Thyroid gland (tissue), 4 donors: ENCODE measurements at places on chromosomes 3 and 15. TPM values are rescaled to one million over a fixed set of nuclear protein-coding genes. Genes with fewer than 3 reads are reported as not detected.

FBXW12 gene
- total RNA-seq, result not detected

PROK2 gene
- not detected for total RNA-seq

ZBTB47 gene
- total RNA-seq, result 43.7 TPM

PIGZ gene
- total RNA-seq, result 9.5 TPM

DNA sequence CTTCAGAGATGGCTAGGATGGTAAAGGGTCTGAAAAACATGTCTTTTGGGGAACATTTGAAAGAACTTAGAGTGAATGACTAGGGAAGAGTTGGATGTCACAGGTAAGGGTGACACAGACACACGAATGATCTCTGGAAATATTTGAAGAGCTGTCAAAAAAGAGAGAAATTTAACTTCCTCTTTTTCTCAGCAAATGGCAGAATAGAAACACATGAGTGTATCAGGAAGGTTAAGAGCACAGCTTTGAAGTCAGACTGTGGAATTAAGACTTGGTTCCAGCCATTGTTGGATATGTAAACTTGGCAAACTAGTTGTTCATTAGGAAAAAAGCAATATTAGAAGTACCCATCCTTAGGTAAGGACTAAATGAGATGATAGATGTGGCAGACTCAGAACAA lies 117.7 kb downstream of the IMPG2 start:
- H3K27ac ChIP-seq, result no peak overlapping the region
- no peaks in the 10 kb centered on the region for H3K27me3 ChIP-seq
- H3K4me1 ChIP-seq, result peaks cover 16% of the 10 kb centered on the region
- H3K4me3 ChIP-seq, result no peak overlapping the region
- no peak for DNase-seq

DNA sequence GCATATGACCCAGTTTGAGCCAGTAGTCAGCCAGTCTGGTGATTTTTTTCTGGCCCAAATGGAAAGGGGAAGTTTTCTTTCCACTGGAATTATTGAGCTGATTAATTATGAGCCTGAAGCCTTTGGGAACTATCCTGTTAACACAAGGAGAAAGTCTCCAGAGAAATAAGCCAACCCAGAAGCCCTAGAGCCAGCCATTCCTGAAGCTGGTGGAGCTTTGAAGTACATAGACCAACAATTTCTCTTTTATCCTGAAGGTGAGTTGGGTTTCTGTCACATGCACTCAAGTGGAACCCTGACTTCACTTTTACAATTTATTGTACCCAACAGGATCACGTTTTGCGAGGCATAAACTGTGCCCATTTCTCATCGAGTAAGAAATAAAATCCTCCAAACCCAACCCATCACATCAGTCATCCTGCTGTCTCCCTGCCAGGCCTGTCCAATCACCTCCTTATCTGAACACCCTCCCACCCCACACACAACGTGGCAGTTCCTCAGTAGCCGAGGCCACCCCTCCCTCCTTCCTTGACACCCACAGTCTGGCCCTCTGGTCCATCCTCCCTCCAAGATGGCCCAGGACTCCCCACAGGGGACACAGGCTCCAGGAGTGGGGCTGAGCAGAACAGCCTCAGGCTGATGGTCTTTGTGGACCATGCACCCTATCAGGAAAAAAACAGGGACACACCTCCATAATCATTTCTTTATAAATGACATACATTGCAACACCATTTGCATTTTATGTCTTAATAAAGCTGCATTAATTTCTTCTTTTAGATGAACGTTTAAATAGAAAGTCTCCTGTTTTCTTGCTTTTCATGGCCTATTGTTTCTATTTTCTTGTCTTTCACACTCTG lies 55.7 kb upstream of the GATA2 start:
- DNase-seq, result no peak
- peaks cover 19% of the 10 kb centered on the region for H3K4me1 ChIP-seq
- H3K36me3 ChIP-seq, result no peaks in the 10 kb centered on the region

- no peak overlapping the region for H3K4me3 ChIP-seq
- peaks cover 4% of the 10 kb centered on the region for H3K4me1 ChIP-seq
- no peaks in the 10 kb centered on the region for H3K36me3 ChIP-seq
Measured at GRCh38 chr3:177419904-177420601, 222.8 kb upstream of the TBL1XR1 start.

DNA sequence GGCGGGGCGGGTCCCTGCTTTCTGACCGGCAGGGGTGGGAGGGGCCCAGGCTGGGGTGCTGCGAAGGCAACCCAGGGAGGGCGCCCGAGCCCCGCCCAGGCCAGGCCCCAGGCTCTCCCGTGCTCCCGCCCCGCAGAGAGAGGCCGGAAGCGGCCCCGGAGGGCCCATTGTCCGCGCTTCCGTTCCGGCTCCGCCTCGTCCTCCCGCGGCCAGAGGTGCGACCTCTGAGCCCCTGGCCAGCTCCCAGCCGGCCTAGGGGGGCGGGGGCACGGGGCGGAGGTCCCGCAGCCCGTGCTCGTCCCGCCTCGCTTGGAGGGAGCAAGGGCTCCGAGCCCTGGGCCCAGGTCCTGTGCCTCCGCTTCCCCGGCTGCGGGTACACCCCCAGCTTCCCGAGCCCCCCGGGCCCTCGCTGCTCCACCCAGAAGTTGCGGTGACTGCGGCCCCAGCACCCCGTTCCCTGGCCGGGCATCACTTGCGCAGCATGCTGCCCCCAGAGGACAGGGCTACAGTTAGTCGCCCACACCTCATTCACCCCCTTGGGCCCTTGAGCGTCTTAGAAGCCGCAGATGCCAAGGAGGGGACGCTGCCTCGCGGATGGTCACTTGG lies 20.4 kb upstream of the PLXND1 start:
- H3K4me3 ChIP-seq, result peak overlapping the region; percentile 11
- H3K27ac ChIP-seq, result peak overlapping the region; percentile 97
- H3K4me1 ChIP-seq, result peaks cover 62% of the 10 kb centered on the region
- no peaks in the 10 kb centered on the region for H3K27me3 ChIP-seq
- DNase-seq, result peak; percentile 94

- no peaks in the 10 kb centered on the region for H3K36me3 ChIP-seq
- no peak for DNase-seq
- H3K27ac ChIP-seq, result no peak overlapping the region
- no peaks in the 10 kb centered on the region for H3K4me1 ChIP-seq
Measured at GRCh38 chr3:9583792-9584191, 30.2 kb upstream of the LHFPL4 start.

DNA sequence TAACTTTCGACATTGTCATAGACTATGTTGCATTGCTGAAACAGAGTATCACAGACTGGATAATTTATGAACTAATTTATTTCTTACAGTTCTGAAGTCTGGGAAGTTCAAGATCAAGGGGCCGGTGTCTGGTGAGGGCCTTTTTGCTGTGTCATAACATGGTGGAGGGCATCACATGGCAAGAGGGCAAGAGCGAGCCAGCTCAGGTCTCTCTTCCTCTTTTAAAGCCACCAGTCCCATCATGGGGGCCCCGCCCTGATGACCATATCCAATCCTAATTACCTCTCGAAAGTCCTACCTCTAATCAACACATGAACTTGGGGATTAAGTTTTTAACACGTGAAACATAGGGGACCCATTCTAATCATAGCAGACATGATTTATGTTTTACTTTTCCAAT lies 33.5 kb upstream of the DCUN1D1 start:
- H3K36me3 ChIP-seq, result peaks cover under 1% of the 10 kb centered on the region
- H3K27ac ChIP-seq, result no peak overlapping the region
- H3K4me1 ChIP-seq, result no peaks in the 10 kb centered on the region
- no peaks in the 10 kb centered on the region for H3K27me3 ChIP-seq
- H3K4me3 ChIP-seq, result no peak overlapping the region
- no peak for DNase-seq

DNA sequence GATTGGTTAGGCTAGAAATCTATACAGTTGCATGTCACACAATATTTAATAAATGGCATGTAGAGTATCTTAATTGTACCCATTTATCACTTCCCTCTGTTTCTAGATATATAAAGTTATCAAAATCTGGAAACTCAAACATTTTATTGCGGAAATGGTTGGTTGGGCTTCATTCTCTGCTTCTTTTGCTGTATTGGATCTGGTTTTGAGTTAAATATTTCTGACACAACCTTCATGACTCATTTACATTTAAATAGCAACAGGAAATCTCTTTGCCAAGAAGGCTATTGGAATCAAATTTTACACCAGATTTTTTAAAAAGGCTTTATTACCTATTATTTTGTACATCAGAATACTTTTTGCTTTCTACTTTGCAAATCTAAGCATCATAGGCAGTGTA lies 153.8 kb downstream of the EBLN2 start:
- H3K36me3 ChIP-seq, result no peaks in the 10 kb centered on the region
- no peak overlapping the region for H3K27ac ChIP-seq
- H3K4me3 ChIP-seq, result no peak overlapping the region

DNA sequence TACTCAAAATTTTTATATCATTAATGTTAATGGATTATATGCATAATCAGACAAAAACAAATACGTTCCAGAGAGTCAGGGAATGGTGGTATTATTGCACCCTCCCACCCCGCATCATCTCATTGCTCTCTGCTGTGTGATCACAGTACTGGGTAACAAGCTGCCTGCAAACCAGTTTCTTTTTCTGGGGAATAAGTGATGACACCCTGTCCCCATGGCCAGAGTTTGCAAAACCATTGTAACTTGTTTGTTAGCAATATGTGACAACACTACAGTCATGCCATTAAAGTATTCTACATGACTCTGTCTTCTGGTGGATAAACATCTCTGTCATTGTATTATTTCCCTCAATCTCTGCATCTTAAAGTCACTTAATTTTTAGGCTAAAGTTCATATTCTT lies 39.5 kb downstream of the ZBTB38 start:
- peak overlapping the region; percentile 86 for H3K27ac ChIP-seq
- no peak for DNase-seq
- no peak overlapping the region for H3K4me3 ChIP-seq
- H3K4me1 ChIP-seq, result peaks cover 48% of the 10 kb centered on the region

DNA sequence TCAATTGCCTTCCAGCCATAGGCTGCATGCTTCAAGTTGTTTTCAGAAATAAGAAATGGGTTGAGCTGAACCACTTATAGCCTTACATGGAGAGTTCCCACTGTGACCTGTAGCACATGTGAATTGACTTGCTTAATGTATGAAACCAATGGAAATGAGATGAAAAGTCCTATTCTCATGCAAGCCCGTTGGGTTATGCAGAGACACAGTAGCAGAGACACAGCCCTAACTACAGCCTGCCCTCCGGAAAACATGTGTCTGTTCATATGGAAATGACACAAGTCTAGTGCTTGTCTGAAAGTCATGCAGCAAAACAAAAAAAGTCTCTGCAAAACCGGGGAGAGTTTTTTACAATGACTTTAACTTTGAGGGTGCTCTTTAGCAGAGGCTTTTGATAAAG lies 14.5 kb downstream of the HIGD2B start:
- H3K4me3 ChIP-seq, result no peak overlapping the region
- peaks cover 4% of the 10 kb centered on the region for H3K4me1 ChIP-seq
- H3K27ac ChIP-seq, result no peak overlapping the region
- no peaks in the 10 kb centered on the region for H3K27me3 ChIP-seq
- no peaks in the 10 kb centered on the region for H3K36me3 ChIP-seq
- no peak for DNase-seq
